Naive thymus-derived CD8-positive, alpha-beta T cell (primary cell): ENCODE measurements at places on chromosomes 5 and 9. TPM values are rescaled to one million over a fixed set of nuclear protein-coding genes. Genes with fewer than 3 reads are reported as not detected.
A peak's percentile ranks its signal among the peaks of the same experiment; 100 is the strongest.

The LRRTM2 gene
- total RNA-seq: not detected

The OR1L6 gene
- not detected for total RNA-seq

- no peak for DNase-seq
These were observed 45.2 kb upstream of the FAM240B start for GRCh38 chr9:38765101-38765500.

The TMEM252 gene
- not detected for total RNA-seq

DNA sequence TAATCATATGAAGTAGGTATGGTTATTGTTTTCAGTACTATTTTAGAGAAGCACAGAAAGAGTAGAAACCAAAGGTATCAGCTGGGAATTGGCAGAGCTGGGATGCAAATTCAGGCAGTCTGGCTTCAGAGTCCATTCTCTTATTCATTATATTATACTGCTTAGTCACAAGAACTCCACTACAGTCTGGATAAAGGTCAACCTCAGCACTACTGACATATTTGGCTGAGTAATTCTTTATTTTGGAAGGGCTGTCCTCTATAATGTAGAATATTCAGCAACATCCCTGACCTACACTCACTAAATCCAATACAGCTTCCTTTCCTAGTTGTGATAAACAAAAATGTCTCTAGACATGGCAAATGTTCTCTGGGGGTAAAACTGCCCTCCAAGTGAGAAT lies 37.6 kb downstream of the PTGER4 start:
- DNase-seq: no peak

- no peak for DNase-seq
These were observed 5.8 kb downstream of the ANXA6 start for GRCh38 chr5:151151793-151152192.

GRCh38 chr9:35760651-35761050 lies 6.6 kb upstream of the MSMP start:
- no peak for DNase-seq

DNA sequence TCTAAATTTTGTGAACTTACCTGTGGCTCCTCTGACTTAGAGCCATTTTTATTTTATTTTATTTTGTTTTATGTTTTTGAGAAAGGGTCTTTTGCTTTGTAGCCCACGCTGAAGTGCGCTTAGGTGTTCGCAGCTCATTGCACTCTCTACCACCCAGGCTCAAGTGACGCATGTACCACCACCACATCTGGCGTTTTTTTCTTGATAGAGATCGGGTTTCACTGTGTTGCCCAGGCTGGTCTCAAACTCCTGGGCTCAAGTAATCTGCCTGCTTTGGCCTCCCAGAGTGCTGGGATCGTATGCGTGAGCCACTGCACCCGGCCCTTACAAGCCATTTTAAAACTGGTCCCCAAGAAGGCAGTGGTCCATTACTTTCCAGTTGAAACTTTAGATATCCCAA lies 18.5 kb downstream of the MATR3 start:
- DNase-seq: no peak

The CDH12 gene
- total RNA-seq: not detected

The F2RL2 gene
- not detected for total RNA-seq

DNA sequence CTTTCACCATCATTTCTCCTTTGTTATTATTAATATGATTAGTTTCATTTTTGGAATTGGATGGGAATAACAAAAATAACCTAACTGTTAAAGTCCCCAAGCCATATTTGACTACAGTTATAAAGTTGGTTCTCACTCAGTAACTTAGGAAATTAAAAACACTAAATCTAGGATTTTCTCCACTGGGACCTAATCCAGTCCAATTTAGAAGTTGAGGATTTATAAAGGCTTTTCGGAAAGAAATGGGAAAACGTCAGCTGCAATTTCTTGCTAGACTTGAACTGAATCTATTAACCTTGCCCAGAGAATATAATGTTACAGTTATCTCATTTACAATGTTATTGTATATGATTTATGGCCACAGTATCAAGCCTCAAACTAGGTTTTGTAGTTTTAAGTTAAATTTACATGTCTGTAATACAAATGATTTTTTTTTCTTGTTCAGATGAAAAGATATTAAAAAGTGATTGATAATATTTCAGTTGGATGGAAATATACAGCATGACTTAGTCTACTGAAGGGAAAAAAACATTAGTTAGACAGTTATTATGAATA lies 524.3 kb upstream of the GRAMD2B start:
- DNase-seq: no peak

The SMIM3 gene
- 4.1 TPM for total RNA-seq

The CDKN2B gene
- not detected for total RNA-seq

The IL4 gene
- total RNA-seq: not detected

GRCh38 chr9:93154293-93154903 lies 20.3 kb upstream of the NINJ1 start:
- peak; percentile 50 for DNase-seq

DNA sequence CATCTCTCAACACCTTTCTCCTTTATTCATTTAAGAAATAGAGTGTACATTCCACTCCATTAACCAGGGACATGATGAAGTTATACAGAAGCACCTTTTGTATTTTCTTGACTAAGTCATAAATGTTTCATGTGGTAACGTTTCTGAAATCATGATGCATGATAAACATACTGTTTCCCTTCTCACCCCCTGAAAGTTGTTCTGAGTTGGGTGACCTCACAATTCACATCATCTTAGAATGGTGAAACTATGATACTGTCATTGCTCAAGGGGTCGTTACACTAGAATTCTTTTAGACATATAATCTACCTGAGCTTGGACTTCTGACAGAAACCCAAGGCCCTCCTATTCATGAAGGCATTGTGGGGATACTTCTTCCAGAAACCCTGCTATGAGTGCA lies 37.8 kb upstream of the MIER3 start:
- DNase-seq: no peak

DNA sequence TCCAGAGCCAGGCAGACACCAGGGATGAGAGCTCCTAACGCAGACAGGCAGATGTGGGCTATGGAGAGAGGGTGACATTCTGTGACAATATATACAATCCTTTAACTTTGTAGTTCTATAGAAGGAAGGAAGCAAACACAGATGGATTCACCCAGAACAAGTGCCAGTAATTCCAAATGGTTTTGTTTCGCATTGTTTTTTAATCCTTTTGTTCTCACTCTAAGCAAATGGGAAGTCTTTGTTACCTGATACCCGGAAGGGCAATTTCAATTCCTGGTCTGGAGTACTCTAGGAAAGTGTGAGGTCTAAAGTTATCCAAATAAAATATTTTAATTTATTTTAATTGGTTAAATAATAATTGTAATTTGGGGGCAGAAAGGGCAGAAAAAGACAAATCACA lies 2.5 kb downstream of the FRMD3 start:
- DNase-seq: no peak

- DNase-seq: no peak
These were observed 47.5 kb downstream of the SAXO1 start for GRCh38 chr9:18985464-18985951.

GRCh38 chr9:97373331-97373730 lies 38.6 kb upstream of the TDRD7 start:
- no peak for DNase-seq

The TRPM3 gene
- not detected for total RNA-seq

The ROPN1L gene
- not detected for total RNA-seq

DNA sequence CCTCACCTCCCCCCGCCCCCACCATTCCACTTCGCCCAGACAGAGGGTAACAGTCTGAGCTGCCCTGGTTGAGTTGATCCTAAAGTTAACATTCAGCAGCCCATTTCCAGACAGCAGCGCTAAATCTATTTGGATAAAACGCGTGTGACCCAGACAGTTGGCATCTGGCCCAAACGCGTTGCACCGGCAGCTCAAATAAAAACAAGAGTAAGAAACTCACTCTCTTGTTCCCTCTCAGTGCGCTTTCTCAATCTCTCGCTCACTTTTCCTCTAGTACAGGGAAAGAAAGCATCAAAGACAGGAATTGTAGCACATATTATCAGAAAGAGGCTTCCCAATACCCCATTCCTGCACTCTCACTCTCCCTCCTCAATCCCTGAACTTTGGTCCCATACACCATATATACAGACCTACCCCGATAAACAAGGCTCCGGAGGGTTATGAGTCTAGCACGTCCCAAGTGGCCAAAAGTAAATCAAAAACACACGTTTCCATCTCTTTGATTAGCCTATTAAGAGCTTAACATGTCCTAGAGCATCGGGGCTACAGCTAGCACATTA lies 1.3 kb downstream of the ADAMTS6 start:
- DNase-seq: peak; percentile 22

GRCh38 chr5:97458851-97459250 lies 275.8 kb upstream of the RIOK2 start:
- no peak for DNase-seq

GRCh38 chr9:4366591-4367330 lies 66.9 kb upstream of the GLIS3 start:
- no peak for DNase-seq

DNA sequence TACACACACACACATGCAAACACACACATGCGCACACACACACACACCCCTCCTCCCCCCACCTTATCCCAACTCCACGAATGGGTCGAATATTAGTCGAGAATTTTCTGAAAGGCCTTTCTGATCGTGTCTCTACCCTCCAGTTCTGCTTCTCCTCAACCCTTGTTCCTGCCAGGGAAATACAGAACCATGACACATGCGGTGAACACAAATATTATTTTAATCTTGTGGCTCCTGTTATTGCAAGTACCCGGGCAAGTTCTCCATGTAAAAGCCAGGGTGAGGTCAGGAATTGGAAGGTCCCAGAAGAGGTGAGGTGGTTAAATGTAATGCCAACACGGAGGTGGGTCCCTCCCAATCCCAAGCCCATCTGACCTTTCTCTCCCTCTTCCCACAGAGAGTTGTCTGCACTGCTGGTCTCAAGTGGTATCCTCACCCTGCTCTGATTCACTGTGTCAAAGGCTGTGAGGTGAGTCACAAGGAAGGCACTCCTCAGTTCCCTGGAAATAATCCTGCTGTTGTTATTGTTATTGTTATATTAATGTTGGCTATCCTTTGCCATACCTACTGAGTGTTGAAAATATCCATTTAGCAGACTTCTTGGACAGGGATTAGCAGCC lies 223.7 kb downstream of the PAPPA start:
- no peak for DNase-seq

DNA sequence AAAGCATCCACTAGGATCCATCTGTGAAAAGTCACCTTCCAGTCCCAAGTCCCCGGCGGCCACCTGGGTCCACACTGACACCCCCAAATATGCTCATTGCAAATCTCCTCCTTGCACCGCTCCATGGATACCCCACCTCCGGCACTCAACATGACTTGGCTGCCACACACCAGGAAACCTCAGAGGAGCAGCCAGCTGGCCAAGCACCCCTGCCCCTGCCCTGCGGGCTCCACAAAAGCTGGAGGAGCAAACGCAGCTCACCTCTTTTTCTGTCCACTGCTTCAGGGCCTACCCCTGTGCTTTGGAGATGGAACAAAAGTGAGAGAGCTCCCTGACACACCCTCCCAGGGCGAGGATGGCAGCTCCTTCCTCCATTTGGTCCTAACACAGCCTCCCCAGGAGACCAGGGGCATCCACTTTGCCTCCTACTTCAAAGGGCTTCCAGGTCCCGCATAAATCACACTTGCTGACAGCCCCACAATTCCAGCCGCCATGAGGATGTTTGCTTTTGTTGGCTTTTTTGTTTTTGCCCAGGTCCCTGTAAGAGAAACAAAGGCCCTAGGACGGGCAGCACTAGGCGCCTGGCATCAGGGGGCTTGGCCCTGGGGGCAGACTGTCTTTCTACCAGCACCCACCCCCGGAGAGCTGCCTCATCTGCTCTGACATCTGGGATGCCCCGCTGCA lies 14.8 kb downstream of the ROR2 start:
- DNase-seq: no peak

The SLC25A2 gene
- total RNA-seq: 2.5 TPM

- DNase-seq: no peak
These were observed 480.0 kb downstream of the TAF11L14 start for GRCh38 chr5:18114151-18114757.

The ERAP2 gene
- total RNA-seq: 82.9 TPM

DNA sequence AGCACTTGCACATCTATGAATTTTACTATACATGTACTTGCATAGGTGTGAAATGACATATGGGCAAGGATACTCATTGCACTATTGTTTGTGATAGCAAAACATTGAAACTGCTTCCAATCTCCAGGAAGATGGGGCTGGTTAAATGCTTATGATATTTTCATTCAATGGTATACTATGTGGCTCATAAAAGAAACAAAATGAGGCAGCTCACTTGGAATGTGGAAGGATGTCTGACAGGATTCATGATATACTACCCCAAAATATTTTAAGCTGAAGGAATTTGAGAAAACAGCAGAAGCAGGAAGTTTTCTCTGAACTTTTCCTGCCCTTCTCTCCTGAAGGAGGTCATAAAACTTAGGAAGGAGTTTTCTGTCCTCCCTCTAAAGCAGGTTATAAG lies 99.6 kb upstream of the CAST start:
- no peak for DNase-seq

DNA sequence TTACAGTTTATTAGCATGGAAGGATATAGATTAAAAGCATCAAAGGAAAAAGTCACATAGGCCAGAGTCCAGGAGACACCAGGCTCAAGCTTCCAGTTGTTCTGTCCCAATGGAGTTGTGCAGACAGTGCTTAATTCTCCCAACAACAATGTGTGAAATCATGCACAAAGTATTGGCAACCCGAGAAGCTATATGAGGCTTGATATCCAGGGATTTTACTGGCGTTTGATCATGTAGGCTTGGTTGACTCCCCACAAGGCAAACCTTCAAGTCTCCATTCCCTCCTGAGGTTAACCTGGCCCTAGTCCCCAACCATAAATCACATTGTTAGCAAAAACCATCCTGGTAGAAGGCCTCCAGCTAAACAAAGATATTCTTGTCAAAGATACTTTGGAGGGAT lies 141.5 kb downstream of the ADAMTS19 start:
- no peak for DNase-seq

DNA sequence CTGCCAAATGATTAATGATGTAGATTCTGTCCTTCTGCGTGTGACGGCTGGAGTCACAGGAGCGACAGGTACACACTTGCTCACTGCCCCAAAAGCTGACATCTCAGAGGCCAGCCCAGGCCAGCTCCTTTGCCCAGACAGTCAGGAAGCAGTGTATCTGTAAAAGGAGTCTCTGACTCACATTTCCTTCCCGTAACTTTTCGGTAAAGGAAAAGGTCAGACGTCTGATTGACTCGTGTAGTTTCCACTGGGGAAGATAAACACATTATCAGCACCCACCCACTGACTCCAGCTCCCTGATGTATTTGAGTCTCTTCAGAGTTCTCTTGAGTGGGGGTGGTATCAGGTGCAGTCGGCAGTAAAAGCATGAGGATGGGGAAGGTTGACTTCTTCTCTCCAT lies 64.4 kb upstream of the WWC1 start:
- DNase-seq: no peak

GRCh38 chr5:1172670-1173404 lies 28.6 kb upstream of the SLC6A19 start:
- peak; percentile 43 for DNase-seq

The GRXCR2 gene
- total RNA-seq: not detected

DNA sequence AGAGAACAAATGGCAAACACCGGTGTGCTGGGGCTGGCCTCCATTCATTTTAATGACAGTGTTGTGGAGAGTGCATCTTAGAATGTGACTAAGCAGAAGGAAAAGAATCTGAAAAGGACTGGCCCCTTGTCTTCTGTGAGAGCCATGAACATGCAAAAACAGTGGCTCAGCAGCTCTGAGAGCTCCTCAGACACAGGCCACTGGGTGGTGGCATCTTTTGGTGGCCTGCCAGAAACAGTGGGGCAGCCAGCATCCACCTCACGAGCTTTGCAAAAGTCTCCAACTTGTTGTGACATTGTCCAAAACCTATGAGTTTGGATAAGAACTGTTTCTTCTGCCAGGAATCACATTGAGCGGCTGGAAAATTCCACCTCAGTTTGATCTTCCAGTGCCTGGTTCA lies 233.4 kb downstream of the NR3C1 start:
- DNase-seq: no peak
